ENCODE measurements at places on chromosomes 6 and 20.

DNA sequence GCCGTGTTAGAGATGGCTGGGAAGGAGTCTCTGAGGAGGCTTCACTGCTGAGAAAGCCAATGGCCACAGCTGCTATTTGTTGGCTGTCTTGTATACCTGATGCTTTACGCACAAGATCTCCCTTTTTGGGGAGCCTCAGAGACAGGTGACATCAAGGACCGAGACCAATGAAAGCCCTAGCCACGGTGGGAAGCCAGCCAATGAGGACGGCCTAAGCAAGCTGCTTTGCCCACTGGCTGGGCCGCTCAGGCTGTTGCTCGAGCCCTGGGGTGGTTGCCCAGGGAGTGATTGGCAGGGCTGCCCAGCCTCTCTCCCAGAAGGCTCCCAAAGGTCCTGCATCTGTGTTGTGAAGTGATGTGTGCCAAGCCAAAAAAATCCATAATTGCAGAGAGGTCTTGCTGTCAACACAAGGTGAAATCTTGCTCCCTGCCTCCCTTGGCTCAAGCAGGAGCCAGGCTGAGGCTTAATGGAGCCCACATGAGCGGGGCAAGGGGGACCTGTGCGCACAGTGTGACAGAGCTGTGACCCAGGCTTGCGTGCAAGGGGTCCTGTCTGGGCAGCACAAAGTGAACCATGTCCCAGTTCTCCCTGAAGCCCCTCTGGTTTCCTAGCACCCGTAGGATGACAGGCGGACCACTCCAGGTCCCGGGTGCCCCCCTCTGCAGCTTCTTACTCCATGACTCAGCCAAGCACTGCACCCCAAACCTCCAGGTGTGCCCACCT lies 4.3 kb downstream of the MMP24OS start:
- no peak for DNase-seq

- DNase-seq = no peak
These were observed 140.3 kb upstream of the AGPAT4 start for GRCh38 chr6:161414180-161414579.

DNA sequence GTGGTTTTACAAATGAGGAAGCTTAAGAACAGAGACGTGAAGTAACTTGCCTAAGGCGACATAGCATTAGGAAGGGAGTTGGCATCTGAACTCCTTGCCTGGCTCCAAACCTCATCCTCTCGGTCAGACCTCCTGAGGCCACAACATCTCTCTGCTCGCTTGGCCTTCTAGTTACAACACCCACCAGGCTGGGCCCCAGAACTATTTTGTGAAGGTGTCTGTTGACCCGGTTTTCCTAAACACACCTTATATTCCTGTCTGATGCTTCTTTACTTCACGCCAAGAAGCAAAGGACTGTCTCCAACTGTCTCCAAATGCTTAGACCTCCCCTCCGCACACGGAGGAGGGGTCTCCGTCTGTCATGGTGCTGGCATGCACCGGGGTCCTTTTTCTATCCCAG lies 326.6 kb downstream of the THBS2 start:
- DNase-seq = no peak

DNA sequence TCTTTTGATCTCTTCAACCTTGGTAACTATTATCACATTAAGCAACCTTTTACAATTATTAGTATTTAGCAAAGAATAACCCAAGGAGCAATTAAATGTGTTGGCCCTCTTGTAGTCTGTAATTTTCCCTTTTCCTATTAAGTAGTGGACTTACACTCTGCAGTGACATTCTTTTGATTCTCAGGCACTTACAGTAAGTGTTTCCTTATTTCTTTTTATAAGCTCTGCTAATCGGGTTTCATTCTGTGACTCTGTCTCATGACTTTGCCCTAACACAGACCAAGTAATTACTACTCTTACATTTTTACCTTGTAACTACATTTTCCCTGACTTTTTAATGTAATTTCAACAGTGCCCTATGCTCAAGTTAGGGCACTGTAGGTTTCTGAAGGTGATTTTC lies 104.0 kb upstream of the EPHA7 start:
- no peak for DNase-seq

- DNase-seq = no peak
These were observed 150.2 kb upstream of the RNF217 start for GRCh38 chr6:124812067-124812466.

DNA sequence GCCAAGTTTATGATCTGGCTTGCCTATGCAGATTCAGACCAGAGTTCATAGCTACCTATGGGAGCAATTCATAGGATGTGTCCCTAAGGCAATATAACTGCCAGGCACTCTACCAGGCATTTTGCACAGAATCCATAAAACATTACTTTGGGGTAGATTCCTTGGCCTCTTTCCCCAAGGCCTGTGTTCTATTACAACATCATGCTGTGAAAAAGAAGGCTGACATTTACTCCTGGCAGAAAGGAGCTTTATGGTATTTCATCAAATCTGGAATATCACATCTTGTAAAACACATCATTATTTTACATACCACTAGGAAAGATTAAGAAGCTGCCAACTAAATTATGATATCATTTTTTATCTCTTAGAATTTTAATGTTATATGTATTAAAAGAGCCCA lies 287.0 kb upstream of the MARCKS start:
- DNase-seq = no peak

- DNase-seq = no peak
These were observed 36.8 kb downstream of the FOXQ1 start for GRCh38 chr6:1348675-1349074.

- DNase-seq = no peak
These were observed 1.2 kb downstream of the DDR1 start for GRCh38 chr6:30885481-30885998.

DNA sequence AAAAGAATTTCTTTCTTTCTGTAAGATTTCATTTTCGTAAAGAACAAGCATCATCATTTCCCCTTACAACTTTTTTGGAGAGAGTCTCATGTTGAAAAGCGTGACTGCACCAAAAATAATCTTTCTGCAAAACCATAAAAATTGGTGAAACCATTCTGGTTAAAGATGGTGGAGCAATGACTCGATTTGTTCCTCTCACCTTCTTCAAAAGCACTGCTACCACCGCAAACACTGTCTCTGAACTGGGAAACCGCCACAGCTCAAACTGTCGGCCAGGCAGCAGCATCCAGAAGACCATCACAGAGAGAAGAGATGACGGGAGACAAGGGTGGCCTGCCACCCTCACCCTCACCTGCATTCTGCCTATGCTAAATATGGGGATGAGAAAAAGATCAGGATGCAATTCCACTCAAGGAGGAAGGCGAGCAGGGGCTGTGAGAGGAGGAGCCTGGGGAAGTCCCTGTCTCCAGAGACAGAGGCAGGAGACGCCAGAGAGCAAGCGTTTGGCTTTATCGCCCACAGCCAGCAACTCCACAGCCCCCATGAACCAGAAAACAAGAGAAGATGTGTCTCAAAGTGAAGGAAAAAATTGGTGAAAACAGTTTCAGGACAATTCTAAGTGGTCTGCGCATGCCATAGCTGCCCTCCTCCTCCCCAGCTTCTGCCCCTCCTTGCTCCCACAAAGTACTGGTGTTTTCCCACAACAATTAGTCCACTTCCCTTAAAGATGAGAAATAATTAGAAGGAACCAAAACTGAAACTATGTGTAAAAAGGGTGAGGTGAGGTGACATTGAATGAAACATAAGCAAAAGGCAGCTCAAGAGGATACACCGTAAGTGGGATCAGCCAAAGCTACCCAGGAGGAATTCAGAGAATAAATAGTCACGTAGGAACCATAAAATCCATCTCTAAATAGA lies 255.5 kb downstream of the KIF16B start:
- peak; percentile 66 for DNase-seq

- DNase-seq = no peak
These were observed 14.2 kb upstream of the TOX2 start for GRCh38 chr20:43900496-43900895.

DNA sequence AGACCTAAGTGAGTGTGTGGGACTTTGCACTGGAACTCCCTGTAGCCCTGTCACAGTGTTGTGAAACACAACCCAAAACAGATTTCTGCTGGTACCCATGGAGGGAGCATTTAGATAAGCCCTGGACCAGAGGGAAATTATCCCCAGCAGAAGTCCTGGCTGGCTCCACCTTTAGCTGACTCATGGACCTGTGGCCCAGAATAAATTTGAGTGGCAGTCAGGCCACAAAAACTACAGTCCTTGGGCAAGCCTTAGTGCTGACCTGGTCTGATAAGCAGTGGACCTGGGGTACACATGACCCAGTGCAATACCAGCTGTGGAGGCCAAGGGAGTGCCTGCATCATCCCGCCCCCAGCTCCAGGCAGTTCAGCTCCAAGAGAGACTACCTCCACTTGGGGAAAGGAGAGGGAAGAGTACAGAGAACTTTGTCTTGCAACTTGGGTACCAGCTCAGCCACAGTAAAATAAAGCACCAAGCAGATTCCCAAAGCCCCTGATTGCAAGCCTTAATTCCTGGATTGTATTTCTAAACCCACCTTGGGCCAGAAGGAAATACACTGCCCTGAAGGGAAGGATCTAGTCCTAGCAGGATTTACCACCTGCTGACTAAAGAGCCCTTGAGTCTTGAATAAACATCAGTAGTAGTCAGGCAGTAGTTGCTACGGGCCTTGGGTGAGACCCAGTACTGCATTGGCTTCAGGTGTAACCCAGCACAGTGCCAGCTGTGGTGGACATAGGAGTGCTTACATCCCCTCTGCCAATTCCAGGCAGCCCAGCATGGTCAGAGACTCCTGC lies 140.4 kb upstream of the COL21A1 start:
- DNase-seq = no peak

DNA sequence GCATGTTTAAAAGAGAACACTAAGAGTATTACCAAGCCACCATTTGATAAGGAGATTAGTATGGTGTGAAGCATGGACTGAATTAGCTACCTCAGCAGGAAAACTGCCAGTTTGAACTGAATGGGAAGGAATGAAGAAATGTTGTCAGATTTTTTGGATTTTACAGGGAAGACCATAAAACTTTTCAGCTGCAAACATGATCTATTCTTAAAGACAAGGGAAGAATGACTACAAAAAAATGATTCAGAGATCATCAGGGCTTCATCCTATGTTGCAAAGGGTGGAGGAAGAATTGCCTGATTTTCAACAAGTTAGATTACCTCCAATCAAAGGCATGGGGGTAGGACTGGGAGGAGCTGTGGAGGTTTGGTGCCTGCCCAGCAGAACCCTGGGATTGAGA lies 49.3 kb upstream of the MTRF1L start:
- DNase-seq = no peak

- no peak for DNase-seq
These were observed 3.2 kb upstream of the TUBB1 start for GRCh38 chr20:59015812-59016711.

DNA sequence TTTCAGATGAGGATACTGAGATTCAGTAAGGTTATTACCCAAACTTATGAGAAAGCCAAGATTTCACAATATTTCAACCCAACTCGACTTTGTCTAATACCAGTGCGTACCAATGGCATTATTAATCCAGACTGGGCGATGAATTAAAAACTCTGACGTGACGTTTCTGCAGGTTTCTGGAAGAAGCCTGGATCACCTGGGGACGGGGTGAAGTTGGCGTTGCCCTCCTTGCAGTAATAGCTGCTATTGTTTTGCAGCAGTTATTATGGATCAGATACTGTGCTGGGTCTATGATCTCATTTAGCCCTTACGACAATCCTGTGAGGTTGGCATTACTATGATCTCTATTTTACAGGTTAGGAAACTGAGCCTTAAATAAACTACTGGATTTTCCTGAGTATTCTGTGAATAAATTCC lies 569 bp upstream of the CDC5L start:
- peak; percentile 7 for DNase-seq

- peak; percentile 72 for DNase-seq
These were observed 5.4 kb upstream of the PLAGL1 start for GRCh38 chr6:144013486-144013909.

DNA sequence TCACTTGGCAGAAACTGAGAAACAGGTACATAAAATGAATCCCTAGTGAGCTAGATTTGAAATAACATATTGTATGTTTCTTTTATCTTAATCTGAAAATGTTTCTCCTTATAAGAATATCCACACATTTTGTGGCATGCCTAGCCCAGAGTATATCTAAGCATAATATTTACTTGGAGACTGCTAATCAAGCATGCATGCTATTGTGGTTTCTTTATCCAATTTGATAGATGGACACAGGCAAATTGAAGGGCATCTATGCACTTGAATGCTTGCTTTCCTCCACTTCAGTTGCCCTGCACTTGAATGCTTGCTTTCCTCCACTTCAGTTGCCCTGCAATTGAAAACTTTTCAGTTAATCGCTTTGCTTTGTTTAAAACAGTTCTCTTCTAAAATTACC lies 729.8 kb downstream of the TBC1D32 start:
- DNase-seq = no peak

DNA sequence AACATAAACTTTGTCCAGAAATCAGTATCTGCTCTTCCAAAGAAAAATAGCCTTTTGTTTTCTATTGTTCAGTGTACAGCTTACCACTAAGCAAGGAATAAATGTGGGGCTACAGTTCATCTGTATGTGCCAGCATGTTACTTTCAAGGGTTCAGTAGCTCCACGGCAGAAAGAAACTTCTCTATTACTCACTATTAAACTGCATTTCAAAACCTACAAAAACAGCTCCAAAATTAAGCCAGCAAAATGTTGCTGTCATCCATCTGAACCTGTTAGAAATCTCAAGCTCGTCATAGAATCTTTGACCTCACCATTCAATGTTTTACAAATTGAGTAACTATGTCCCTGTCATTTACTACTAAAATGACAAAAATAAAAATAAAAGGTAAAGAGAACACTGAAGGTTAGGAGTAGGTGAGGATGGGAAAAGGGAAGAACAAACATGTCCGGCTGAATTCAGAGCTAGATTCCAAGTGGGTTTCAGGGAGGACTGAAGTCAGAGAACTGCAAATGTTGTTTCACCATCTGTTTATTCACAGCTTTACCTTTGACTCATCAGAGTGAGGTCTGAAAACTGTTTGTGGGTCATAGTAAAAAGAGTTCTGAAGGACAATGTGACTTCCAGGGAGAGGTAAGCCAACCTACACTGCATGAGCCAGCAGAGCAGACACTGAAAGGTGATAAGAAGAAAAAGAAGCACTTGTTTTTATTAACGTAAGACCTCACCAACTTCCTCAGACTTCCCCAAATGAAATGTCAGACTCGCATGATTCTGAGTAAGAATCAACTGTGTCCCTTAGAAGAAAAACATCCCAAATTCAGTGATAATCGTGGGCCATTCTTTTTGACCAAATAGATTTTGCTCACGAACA lies 62.0 kb downstream of the ATXN1 start:
- DNase-seq = no peak
